CD4-positive, alpha-beta T cell (primary cell): ENCODE measurements at places on chromosomes 16 and 17.

DNA sequence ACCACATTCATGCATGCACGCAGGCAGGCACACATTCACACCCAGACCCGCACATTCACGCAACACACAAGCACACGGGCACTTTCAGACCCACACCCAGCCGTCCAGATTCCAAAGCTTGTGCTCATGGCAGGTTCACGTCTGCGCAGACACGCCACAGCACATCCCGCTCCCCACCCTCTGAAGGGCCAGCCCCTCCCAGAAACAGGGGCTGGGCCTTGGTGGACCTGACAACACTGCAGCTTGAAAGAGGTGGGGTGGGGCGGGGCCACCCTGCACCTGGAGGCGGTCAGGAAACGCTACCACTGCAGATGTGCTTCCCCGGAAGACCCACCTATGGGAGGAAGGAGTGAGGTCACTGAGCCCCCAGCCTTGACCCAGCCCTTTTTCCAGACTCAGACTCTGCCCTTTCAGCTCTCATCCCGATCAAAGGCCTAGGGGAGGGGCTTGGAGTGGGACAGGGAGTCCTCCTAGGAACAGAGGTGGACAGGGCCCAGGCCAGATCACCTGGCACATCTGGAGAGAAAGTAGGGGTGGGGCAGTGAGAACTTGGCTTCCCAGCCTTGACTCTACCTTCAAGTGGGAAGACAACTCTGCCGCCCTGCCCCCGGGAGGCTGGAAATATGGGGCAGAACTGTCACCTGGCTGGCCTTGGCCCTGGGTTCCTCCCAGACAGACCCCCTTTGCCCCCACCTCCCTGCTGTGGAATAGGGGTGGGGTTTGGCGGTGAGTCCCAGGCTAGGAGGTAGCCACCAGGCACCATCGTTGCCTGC is 11.0 kb downstream of the P3H4 start:
- DNase-seq: no peak

DNA sequence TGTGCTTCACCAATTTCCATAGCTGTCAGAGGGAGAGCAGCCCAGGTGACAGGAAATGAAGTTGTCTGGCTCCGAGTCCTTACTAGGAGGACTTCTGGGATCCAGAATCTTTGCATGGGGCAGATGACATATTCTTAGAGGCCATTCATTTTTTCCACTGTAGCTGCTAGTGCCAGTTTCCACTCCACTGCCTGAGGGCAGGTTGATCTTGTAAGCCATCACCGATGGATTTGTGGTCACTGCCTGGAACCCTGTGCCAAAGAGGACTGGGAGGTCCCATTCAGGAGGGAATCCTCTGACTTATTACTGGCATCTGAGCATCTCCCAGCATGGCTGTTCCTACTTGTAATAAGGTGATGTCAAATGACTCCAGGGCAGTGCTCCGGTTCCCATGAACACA is 144.1 kb upstream of the KCNJ18 start:
- no peak for DNase-seq

- DNase-seq: no peak
These were observed 2.7 kb downstream of the UTP18 start for GRCh38 chr17:51263006-51263405.

GRCh38 chr16:15777533-15778203 is 79.2 kb downstream of the MYH11 start:
- DNase-seq: no peak

GRCh38 chr16:12131755-12132154 is 155.2 kb downstream of the SNX29 start:
- DNase-seq: no peak

- DNase-seq: no peak
These were observed 133.8 kb downstream of the CPPED1 start for GRCh38 chr16:12669908-12670307.

DNA sequence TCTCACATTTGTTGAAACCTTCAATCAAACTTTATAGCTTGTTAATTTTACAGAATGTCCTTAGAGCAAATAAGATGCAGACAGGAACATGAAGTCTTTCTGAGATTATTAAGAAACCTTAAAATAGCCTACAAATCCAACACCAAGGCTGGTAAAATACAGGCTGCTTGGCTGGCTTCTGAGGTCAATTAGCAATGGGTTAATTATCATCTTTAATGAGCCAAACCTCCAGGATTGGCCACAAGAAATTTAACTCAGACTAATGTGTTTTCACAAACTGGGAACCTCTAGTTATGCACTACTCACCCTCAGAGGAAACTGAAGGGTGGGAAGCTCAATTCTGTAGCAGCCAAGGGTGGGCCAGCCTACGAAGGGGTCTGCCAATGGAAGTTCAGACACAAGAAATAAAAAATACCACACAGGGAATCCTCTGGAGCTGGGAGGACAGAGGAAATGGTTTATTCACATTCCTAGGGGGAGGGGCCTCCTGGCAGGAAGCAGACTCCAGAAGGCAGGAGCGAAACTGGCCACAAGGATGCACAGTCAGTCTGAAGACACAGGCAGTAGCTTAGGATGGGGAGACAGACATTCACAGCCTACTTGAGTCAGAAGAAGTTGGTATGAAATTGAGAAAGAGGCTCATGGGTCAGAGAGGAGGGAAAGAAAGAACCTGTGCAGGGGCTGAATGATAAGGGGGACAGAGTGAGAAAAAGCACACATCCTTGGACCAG is 36.1 kb downstream of the HIC1 start:
- DNase-seq: no peak

DNA sequence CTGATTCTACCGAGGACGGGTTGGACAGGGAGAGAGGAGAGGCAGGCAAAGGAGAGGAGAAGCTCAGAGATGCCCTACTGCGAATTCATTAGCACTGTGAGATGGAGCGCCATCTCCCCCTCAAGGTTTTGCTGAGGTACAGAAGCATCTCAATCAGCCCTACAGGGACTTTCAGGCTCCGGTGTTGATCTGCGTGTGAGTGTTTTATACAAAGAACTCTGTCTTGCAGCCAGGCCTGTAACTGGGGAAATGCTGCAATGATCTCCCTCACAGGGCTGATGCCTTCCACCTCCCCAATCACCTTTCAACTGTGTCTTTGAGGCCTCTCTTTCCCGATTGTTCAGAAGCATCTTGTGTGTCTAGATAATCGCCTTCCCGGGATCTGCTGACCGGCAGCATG is 74.8 kb downstream of the IRX6 start:
- no peak for DNase-seq

- DNase-seq: no peak
These were observed 5.7 kb upstream of the RUSF1 start for GRCh38 chr16:31513884-31514283.

- DNase-seq: no peak
These were observed 210.9 kb downstream of the XYLT1 start for GRCh38 chr16:17259751-17260270.

- DNase-seq: no peak
These were observed 62.3 kb downstream of the CYB5B start for GRCh38 chr16:69486724-69487123.

GRCh38 chr17:15951368-15952047 is 6.6 kb downstream of the ADORA2B start:
- no peak for DNase-seq

DNA sequence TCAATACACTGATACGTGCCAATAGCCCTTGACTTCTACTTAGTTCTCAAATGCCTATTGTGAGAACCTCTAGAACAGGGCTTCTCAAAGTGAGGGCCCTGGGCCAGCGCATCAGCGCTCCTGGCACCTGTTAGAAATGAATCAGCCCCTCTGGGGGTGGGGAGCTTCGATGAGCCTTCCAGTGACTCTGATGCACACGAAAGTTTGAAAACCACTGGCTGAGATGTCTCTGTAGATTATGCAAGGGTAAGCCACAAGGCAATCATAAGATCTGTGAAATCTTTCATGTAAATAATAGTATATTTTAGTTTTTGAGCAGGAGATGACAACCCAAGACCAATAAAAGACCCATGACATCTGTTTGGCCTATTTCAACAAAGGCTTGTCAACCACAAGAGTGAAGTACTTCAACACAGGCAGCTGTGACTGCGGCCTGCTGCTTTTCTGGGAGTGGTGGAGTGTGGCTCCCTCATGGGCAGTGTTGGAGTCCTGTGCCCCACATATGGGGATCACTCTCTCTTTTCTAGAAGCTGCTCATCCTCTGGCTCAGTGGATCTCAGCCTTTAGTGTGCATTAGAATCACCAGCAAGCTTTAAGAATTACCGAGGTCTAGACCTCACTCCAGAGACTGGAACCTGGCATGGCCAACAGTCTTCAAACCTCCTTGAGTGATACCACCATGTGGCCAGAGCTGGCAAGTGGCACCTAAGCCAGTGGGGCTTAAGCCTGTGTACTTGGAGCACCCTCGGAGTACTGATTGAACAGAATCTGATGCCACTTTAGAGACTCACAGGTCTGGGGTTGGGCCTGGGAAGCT is 5.8 kb downstream of the MTHFSD start:
- DNase-seq: no peak

DNA sequence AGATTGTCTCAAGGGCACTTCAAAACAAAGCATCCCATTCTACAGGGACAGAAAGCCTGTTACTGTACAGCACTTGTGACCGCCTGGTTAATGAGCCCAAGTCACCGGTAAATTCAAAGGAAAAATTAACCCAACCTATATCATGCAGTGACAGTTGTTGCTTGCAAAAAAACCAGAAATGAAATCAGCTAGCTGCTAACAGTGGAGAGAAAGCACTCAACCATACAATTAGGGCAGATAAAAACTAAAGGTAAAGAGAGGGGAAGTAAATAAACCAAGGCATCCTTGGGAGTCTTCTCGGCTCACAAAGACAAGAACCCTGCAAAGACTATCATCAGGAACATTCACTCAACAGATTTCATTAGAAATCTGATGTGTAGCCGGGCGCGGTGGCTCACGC is 5.9 kb downstream of the RETREG3 start:
- no peak for DNase-seq

GRCh38 chr16:87856791-87857228 is 12.5 kb downstream of the SLC7A5 start:
- no peak for DNase-seq

DNA sequence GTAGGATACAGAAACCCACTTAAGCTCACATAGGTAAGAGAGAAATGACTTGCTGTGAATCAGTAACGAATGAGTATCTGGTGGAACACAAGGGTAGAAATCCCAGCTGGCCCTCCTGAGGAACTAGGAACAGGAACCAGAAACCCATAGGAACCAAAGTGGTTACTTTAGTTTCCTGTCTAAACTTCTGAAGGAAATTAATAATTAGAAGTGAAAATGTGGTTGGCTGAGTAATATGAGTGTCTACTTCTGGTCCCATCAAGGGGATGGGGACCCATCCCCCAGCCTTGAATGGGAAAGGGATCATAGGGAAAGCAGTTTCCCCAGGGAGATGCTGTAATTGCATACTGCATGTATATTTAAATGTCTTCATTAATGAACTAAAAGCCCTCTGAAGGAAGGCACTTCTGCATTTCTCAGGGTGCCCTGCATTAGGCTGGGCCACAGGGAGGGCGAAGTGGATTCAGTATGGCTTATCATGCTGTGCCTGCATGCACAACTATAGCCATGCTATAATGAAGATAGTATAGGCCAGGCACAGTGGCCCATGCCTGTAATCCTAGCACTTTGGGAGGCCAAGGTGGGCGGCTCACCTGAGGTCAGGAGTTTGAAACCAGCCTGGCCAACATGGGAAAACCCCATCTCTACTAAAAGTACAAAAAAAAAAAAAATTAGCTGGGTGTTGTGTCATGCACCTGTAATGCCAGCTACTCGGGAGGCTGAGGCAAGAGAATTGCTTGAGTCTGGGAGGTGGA is 45.6 kb downstream of the CYB5B start:
- no peak for DNase-seq
